NCI-H1105 (cell line): ENCODE measurements at places on chromosomes 12 and 14.
A peak's percentile ranks its signal among the peaks of the same experiment; 100 is the strongest.

- no peak for DNase-seq
Observed at GRCh38 chr12:69844836-69845235, 19.8 kb downstream of the MYRFL start.

- DNase-seq: no peak
Observed at GRCh38 chr12:46998811-46999368, 80.5 kb upstream of the PCED1B start.

DNA sequence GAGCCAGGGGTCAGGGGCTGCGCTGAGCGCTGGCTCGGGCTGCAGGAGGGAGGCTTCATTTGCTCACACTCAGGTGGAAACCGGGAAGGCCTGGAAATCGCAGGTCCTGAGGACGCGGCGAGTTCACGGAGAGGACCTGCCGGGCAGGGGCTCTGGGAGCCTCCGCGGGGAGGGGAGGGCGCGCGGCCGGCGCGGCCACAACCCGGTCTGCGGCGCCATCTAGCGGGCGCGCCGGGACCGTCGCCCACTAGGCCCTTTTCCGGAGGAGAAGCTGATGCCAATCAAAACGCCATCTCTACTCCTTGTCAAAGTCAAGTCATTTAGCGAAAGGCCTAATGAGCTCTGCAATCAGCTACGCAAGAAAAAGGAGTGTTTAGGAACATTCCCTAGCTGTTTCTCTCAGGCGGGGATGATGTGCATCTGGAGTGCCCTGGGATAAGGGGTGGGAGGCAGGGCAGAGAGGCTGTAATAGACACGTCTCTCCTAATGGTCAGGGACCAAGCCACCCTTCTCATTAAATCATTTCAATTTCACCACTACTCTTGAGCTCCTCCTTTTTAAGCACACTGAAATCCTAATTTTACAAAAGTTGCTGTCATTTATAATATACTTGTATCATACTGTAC is 885.8 kb upstream of the TMEM132C start:
- peak; percentile 67 for DNase-seq

GRCh38 chr12:104955703-104956102 is 2.4 kb downstream of the SLC41A2 start:
- DNase-seq: no peak

- DNase-seq: no peak
Observed at GRCh38 chr12:43740511-43741100, 18.0 kb downstream of the PUS7L start.

GRCh38 chr12:43805149-43805859 is 813 bp downstream of the TWF1 start:
- DNase-seq: peak; percentile 17

DNA sequence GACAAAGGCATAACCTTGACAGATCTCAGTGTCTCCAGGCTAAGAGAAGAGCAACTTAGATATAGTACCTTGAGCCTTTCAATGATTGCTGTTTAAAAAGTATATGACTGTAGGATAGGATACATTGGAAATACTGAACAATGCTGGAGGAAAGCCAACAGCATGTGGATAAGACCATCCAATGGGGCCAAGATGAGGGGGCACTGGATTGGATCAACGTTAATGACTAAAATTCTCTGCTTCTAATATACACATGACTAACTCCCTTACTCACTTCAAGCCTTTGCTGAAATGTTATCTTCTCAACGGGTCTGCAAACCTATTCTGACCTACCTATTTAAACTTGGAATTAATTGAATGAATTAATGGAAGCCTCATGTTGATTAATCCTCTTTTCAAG is 354.9 kb downstream of the RAD51B start:
- DNase-seq: no peak

DNA sequence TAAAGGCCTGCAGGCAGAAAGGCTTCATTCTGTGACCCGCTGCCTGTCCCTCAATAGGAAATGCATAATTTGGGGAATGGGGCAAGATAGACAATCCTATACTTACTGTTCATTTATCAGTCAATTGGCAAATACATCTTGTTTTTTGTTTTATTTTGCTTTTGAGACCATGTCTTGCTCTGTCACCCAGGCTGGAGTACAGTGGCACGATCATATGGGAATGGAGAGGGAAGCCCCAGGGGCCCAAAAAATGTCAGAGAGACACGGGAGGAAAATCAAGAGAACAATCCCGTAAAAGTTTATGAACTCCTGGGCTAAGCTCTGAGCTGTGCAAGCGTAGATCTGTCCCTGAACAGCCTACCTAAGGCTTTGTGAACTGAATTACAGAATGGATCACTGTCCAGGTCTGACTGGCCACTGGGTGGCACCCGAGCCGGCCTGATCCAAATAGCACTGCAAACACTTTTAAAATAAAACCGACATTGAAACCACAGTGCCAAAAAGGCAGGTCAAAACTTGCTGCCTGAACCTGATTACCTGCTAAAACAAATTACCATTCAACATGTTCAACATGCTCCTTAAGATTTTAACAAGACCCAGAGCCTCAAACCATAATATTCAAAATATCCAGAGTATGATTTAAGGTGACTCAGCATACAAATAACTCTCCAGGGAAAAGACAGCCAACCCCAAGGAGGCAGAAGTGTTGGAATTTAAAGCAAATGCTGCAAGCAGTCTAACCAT is 11.8 kb downstream of the COPS7A start:
- peak; percentile 62 for DNase-seq
